ENCODE measurements at places on chromosomes 5 and 9.

DNA sequence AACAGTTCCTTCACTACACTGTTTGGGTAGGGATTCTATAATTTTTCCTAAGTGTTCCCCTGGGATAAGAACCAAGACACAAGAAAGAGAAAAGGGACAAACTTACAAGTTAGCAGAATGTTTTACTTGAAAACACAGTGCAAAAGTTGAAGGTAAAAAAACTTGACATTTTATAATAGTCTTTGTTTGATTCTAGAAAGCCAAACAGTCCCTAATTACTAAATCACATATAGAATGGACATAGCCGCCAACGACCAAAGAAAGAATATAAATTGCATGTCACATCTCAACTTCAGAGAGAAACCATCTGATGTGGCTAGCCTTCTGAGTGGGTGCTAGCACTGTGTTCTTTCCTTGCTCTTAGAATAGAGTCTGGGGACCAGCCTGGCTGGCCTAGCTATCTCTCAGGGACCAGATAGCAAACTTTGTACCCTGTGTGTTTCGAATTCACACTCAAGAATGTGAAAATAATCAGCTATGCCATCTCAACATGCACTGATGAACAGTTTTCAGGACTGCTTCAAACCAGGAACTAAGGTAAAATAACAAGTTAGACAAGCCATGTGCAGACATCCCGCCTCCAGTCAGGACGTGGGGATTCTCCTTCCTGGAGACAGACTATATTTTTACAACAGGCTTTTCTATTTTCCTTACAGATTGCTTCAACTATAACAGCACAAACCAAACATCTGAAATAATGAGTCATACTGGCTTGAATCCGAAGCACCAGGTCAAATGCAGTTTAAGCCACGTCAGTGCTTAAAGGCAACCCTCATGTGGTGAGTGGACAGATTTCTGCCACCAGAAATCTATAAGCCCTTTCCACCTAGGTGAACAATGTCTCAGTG is 53.7 kb downstream of the LHFPL2 start:
- DNase-seq, result no peak

GRCh38 chr5:38338455-38338854 is 80.1 kb downstream of the EGFLAM start:
- no peak for DNase-seq

DNA sequence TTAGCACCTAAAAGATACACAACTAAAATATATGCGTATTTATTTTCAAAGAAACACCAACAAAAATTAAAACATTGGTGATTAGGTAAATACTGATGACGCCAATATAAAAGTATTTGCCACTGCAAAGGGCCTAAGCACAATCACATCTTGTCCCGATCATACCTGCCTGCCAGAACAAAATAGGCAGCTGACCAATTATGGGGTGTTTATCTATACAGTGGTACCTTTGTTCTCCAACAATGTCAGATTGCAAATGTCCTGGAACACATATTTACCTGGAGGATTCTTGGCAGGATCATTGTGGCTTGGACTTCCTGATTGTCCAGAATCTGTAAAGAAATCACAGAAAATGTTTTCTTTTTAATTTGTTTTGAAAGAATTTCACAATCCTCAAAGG is 134.5 kb downstream of the NFIB start:
- DNase-seq, result no peak

GRCh38 chr5:22892441-22892840 is 39.3 kb upstream of the CDH12 start:
- DNase-seq, result no peak

DNA sequence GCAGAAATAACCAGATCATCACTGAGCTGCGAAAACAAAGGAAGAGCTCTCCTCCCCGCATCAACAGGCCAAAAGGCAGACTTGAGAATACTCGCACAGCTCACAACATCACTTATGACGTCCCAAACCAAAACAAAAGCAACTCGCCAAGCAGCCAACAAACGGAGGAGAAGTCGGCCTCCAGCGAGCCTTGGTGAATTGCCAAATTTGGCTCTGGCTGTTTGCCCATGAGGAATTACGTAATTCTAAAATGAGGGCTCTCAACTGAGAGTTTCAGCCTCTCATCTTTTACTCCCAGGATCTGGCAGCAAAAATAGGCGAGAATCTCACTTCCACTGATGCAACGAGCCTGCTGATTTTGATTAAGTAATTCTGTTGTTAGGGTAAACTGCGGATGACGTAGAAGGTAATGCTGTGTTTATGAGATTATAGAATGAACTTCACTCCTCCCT is 51.7 kb upstream of the SEMA6A start:
- no peak for DNase-seq

- DNase-seq, result no peak
These were observed 33.1 kb downstream of the SLC6A3 start for GRCh38 chr5:1412163-1412562.

DNA sequence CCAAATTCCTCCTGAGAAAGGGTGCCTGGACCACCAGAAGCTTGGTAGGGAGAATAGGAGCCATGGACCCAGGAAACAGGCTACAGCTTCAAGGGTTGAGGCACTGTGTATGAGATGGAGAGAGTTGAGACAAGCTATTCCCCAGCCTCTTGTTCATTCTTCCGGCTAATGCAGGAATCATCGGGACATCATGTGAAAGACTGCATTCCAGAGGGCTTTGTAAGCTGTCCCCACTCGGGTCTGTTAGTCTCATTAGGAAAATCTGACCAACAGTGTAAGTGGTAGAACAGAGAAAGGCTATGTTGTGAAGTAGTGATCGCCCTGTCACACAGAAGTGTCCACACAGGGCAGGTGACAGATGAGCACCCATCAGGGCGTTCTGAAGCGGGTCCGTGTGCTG is 81.4 kb downstream of the GABBR2 start:
- DNase-seq, result no peak

DNA sequence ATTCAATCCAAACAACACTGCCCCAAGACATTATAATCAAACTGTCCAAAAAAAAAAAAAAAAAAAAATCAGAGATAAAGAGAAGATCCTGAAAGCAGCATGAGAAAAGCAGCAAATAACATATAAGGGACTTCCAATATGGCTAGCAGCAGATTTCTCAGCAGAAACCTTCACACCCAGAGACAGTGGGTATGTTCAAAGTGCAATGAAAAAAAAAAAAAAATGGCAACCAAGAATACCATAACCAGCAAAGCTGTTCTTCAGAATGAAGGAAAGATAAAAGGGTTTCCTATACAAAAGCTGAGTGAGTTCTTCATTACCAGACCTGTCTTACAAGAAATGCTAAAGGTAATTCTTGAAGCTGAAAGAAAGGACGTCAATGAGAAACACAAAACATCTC is 32.1 kb downstream of the UBTD2 start:
- DNase-seq, result no peak

DNA sequence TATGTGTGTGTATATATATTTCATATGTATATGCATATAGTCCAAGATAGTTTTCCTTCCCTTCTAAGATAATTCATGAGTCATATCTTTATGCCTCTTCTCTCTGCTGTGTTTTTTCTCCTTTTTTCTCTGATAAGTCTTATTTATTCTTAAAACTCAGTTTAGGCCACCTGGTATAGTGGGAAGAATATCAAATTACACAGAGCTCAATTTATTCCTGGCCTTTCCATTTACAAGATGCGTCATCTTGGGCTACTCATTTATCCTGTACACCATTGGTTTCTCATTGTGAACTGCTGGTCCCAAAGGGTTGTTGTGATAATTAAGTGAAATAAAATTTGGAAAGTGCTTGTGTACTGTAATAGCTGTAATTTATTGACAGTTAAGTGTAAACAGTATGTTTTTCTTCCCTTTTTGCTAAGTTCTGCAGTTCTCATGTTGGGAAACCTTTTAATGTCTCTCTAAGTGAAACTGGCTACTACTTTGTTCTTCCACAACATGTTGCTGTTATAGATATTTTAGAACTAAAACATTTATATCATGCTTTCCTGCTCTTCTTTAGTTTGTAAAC is 19.4 kb downstream of the CCDC171 start:
- DNase-seq, result no peak

DNA sequence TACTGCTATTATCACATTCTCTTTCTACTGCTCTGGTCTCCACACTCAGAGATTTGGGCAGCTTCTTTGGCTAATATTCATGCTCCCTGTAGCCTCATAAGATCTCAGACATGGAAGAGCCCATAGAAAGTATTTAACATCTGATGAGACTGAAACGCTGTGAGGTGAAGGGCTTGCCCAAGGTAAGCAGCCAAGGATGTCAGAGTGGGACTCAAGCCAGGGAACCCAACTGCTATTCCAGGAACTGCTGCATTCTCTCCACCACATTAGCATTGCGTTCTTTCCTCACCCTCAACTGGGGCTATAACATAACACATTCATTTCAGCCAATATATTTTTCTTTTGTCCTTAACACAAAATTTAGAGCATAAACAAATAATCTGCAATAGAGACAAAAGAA is 3.8 kb downstream of the ADRB2 start:
- no peak for DNase-seq

DNA sequence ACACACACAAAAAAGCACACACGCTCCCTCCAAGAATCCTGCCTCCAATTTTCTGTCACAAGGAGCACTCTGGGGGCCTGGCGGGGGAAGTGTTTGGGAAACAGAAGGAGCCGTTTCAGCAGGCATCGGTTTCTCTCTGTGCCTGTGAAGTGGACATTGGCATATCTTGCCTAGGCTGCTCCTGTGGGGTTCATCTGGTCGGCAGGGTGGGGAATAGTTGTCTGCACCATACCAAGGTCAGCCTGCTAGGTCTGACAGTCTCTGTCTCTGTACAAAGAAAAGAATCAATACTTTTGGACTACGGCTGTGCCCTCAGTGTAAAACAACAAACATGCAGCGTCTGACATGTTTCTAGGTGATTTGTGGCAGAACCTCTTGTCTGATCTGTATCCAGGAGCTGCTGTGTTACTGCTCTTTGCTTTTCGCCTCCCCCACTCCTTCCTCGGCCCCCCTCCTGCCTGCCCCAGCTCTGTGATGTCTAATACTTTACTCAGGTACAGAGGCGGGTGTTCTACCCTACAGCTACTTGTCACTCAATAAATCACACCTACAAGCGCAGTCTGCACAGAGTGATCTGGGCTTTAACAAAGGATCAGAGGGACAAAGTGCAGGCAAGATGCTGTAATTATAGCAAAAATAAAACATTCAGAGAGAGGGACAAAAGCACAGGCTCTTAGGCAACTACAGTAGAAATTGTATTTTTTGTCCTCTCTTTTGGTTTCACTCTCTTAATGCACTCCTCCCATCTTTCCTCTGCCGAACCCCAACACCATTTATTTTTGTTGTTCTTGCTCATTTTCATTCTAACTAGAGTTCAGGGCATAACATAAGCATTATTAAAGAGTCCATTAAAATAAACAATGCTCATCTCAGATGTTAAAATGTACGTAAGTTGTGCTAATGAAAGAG is 216.7 kb downstream of the BNC2 start:
- no peak for DNase-seq

DNA sequence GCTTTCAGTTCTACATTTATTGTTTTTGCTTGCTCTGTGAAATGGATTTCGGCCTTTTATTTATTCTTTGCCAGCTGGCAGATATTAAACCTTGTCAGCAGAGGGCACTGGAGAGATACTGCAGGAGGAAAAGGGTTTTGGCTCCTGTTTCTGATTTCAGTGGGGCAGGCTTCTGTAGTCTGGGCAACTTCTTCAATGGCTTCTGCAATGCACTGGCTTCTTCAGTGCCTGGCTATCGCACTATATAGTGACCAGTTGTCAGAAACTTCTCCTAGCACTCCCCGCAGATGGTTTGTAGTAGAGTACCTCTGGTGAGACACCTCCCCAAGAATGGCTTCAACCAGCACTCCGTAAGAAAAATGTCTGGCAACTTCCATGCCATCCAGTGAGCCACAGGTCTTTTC is 3.2 kb upstream of the NFX1 start:
- no peak for DNase-seq

DNA sequence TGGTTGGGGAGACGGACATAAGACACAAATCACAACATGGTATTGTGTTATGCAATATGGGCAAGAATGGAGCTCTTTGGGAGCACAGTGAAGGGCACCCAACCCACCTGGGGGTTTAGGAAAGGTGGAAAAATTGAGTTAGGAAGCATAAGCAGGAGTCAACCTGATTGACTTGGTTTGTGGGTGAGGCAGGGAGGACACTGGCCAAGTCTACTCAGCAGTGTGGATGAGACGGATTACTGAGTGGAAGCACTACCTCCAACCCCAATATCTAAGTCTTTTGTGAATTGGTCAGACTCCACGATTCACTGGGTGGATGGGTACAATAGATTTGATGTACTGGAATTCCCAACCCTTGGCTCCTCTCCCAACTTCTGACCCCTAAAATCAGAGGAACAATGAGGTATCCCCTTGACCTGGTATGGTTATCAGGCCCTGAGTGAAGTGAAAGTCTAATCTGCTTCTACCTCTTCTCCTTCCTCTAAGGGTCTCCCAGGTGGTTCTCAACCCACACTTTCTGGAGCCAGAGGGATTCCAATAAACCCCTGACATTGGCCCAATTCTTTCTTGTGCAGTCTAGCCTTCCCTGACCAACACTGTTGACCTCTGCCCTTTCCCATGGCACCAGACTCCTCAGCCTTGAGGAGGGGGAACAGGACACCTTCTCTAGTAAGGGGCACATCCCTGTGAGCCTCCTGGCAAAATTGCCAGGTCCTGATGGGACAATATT is 5.2 kb downstream of the EGR1 start:
- no peak for DNase-seq

DNA sequence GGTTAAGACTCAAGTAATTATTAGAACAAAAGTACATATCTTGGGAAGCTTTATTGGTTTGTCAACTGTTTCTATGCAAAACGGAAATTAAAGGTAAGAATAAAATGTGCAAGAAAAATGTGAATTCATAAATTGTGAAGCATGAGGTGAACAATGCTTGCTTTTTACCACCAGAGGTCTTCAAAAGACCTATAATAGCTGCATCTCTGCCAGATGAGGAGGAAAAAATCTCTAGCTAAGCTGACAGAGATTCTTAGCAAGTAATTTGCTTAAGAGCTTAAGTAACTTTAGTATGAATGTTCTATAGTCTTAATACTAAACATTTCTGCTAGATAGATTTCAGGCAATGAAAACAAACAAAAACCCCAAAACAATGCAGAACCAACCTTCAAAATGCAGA is 54.1 kb downstream of the MRPS30 start:
- DNase-seq, result no peak

GRCh38 chr5:78985725-78986223 is 664 bp upstream of the ARSB start:
- peak; percentile 74 for DNase-seq

DNA sequence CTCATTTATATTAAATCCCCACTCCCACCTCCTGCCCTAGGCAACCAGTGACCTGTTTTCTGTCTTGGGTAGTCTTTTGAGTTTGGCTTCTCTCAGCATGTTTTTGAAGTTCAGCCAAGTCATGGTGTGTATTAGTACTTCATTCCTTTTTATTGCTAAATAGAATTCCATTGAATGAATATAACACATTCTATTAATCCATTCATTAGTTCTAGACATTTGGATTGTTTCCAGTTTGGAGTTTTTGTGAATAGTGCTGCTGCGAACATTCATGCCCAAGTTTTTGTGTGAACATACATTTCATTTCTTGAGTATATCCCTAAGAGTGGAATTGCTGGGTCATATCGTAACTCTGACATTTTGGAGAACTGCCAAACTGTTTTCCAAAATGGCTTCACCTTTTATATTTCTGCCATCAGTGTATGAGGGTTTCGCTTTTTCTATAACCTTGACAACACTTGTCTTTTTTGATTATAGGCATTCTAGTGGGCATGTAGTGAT is 2.7 kb downstream of the ZNF346 start:
- DNase-seq, result no peak

- no peak for DNase-seq
These were observed 19.8 kb downstream of the IL12B start for GRCh38 chr5:159310511-159310910.

GRCh38 chr5:171549274-171549673 is 129.8 kb downstream of the FGF18 start:
- DNase-seq, result no peak

GRCh38 chr5:138545919-138546562 is 3.0 kb upstream of the ETF1 start:
- no peak for DNase-seq
